PC-3 (cell line): ENCODE measurements at places on chromosomes 16 and 17. TPM values are rescaled to one million over a fixed set of nuclear protein-coding genes. Genes with fewer than 3 reads are reported as not detected.

DNA sequence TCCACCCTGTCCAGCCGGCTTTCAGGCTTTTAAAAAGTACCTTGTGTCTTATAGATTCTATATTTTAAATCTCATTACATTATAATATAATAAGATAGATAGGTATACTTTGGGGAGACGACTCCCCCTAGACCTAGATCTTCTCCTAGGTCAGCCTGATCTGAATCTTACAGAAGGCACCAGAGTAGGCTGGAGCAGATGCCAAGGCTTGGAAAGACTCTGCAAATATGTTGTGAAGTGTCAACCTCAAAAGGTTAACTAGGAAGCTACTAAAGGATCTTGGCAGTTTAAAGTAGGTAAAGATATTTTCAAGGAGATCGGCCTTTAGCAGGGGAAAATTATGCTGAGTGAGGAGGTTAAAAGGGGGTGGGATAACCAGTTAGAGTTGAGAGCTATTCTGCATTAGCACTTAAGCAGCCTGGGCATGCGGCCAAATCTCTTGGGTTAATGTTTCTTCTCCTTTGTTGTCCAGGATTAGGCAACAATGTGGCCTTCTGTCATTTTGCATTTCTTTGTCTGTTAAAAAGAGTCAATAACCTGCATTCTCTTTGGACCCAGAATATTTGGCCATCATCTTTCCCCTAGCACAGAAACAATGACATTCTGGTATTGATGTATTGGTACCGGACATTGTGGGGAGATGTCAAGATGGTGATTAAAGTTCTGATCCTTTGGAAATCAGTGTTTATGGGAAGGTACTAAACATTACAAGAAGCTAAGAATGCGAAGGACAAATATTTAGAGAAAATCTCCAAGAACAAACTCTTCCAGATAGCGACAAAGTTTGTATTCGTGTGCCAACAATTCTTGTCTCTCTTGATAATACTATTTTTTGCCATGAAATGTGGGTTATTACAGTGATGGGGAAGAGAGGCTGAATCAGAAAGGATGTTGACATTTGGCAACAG, 51.2 kb upstream of the DHX40 start:
- peak; percentile 55 for DNase-seq

DNA sequence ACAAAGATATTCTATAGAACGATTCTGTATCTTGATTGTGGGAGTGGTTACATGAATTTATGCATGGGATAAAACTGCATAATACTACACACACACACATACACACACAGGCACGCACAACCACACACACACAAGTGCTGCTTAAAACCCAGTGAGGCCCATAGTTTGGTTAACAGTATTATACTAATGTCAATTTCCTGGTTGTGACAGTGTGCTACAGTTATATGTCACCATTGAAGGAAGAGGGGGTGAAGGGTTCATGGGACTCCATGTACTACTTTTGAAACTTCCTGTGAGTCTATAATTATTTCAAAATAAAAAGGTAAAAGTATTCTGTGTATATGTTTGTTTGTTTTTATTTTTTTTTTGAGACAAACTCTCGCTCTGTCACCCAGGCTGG, 8.1 kb downstream of the ZC3H7A start:
- DNase-seq: no peak

ITGAL gene
- total RNA-seq: not detected in 2 replicates

HIC1 gene
- 2.0 and 4.4 TPM in 2 replicates for total RNA-seq

- no peak for DNase-seq
These were observed 63.0 kb downstream of the TMEM100 start for GRCh38 chr17:55659661-55660060.

GRCh38 chr16:25431472-25431871, 173.8 kb upstream of the ZKSCAN2 start:
- DNase-seq: no peak

DNA sequence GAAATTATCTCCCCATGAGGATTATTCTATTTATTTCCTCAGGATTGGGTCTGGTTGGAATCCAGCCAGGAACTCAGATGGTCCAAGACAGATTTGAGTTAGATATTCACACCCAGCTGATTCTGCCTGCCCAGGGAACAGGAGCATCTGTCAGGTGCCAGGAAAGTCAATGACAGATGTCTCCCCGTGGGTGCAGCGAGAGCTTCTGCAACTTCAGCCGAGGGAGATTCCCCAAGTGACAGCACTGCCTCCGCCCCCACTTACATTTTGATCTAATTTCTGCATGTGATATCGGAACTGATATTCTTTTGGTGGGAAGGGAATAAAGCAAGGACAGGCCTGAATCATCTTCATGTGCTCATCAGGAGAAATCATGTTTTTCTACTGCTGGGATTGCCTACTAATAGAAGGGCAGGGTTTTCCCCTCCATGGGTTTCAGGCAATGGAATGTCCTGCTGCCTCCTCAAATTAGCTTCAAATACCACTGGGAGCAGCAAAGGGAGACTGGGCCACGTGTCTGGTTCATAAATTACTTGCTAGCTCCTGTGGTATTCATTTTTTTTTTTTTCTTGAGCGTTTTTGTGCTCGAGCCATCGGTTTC, 15.7 kb upstream of the DHX8 start:
- DNase-seq: no peak

GRCh38 chr17:67221062-67221998, 23.7 kb downstream of the HELZ start:
- peak; percentile 54 for DNase-seq

DNA sequence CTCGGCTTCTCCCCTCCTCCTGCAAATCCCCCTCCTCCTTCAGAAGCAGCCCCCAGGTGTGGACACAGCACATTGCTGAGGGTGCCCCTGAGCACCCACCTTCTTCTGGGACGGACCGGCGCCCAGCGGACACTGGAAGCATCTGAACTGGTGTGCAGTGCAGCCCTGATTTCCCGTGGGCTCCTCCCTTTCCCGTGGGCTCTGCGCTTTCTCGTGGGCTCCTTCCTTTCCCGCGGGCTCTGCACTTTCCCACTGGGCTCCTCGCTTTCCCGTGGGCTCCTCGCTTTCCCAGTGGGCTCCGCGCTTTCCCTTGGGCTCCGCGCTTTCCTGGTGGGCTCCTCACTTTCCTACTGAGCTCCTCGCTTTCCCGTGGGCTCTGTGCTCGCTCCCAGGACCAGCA, 32.6 kb upstream of the ACSF3 start:
- no peak for DNase-seq

PRR35 gene
- total RNA-seq: not detected in 2 replicates

DNA sequence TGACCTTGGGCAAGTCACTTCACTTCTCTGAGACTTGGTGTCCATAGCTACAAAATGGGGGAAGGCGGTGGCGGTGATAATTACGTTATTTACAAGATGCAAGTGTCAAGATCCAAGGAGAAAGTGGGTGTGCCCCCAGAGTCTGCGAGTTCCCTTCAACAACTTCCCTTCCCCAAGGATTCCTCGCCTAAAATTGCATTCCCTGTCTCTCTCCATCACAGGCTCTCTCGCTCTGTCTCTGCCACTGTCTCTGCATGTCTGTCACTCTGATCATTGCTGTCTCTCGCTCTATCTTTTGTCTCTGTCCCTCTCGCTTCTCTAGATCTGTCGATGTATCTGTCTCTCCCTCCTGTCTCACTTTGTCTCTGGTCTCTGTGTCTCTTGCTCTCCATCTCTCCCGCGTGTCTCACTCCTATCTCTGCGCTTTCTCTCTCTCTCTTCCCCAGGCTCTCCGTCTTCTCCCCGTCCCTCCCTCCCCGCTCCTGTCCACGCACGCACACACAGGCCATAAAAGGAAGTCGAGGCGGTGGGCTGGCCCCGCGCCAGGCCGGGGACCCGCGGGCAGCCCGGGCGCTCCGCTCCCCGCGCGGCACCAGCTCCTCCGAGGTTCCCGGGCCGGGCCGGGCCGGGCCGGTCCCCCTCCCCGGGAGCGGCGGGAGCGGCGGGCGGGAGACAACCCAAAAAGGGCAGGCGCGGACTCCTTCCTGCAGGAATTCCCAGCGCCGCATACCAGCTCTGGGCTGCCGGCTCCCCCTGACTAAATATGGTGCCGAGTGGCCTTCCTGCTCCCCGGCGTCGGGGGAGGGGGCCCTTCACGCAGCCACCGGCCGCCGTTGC, 1.1 kb upstream of the MYH11 start:
- no peak for DNase-seq

- DNase-seq: no peak
These were observed 7.8 kb downstream of the BAHCC1 start for GRCh38 chr17:81402981-81403467.

DNA sequence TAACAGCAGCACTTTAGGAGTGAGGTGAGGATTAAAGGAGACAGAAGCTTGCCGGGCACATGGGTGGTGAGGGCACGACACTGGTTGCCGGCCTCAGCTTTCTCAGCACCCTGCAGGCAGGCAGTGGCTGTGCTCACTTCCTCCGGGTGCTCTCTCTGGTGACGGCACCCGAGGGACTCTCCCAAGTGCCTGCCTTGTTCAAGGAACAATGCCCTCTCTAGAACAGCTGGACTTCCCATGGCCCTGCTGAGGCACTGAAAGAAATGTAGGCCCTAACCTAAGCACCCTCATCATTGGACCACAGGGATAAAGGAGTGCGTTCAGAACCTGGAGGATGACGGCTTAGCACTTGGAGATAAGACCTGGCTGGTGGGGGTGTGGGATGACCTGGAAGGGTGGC, 72.7 kb downstream of the N4BP1 start:
- DNase-seq: no peak

DNA sequence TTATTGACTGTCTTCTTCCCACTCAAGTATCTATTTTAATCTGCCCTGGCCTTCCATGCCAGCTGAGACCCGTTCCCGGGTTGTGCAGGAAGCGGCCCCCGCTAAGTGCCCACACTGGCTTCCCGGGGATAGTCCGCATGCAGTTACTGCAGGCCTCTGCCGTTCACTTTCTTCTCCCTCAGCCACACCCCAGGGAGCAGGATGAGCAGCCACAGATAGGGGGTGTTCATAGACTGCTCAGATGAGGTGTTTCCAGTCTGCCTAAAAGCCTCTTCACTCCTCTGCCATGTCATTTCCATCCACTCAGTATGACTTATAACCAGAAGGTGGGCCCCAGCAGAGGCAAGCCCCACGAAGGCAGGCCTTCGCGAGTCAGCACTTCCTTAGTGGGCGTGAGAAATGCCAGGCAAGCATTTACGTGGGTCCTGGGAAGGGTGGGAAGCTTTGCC, 7.7 kb downstream of the MED9 start:
- no peak for DNase-seq

RNF222 gene
- 0.07 TPM in 1 of 2 replicates, not detected in the other for total RNA-seq

DNA sequence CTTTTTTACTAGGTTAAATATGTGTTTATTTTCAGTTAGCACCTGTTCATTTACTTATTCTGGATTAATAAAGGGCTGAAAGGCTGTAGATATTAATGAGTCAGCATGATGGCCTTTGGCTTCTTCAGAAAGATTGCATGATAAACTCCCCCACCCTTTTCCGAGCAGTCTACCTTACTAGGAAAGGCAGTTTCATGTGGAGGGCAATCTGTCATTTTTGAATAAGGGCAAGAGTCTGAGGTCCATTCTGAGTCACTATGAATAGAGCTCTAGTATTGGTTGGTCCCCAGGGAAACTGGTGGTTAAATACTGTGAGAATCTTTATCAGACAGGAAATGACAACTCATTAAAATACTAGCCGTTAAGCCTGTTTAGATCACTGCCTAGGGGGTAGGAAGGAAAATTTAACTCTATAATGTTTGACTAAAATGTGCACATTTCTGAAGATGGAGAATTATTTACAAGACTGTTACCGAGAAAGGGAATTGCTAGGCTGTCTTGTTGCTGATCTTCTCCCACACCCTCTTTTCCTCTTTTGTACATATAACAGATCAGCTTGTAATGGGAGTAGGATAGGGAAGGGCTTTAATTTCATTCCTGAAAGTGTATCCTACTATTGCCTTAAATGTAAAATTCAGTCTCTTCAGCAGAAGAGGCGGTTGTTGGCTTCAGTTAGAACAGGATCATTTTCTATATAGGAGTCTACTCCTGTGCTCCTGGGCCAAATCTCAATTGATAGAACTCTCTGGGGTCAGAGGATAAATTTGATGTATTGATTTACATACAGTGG, 63.3 kb downstream of the TUBD1 start:
- peak; percentile 100 for DNase-seq

GRCh38 chr17:65457635-65458257, 103.7 kb downstream of the AXIN2 start:
- no peak for DNase-seq
